Thymus (tissue), 14 donors: ENCODE measurements at places on chromosomes 6 and 20. TPM values are rescaled to one million over a fixed set of nuclear protein-coding genes. Genes with fewer than 3 reads are reported as not detected.

- DNase-seq: no peak
Observed at GRCh38 chr6:26575494-26575939, 21.2 kb upstream of the ABT1 start.

CPXM1 gene
- total RNA-seq: 11.9 TPM

DNA sequence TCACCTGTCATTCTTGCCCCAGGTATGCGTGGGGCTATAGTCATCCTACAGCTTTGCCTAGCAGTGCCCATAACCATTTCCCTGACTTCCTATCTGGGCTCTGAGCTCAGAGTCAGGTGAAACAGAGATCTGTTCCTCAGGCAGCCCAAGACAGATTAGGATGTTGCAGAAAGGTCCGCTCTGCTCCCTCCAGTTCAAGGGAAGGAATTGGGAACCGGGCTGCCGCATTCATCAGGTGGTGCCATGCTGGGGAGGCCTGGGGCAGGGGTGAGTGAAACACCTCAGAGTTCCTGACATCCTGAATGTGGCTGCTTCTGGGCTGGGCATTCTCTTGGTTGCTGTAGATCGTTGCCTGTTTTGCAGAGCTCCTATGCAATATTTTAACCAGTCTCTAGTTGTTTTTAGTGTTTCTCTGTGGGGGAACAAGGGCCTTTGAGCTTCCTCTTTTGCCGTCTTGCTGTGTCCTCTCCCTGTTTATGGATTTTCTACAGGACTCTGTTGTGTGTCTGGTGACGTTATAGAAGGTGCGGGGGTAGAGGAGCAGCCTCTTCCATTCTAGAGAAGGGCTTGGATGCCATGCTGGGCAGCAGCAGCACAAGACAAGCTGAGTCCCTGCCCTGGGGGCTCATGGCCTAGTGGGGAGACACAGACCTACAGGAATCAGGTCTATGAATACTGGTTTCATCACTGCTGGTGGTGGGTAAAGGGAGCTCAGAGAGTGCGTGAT lies 9.2 kb downstream of the ENTPD6 start:
- no peak for DNase-seq

LKAAEAR1 gene
- 0.80 TPM for total RNA-seq

DNA sequence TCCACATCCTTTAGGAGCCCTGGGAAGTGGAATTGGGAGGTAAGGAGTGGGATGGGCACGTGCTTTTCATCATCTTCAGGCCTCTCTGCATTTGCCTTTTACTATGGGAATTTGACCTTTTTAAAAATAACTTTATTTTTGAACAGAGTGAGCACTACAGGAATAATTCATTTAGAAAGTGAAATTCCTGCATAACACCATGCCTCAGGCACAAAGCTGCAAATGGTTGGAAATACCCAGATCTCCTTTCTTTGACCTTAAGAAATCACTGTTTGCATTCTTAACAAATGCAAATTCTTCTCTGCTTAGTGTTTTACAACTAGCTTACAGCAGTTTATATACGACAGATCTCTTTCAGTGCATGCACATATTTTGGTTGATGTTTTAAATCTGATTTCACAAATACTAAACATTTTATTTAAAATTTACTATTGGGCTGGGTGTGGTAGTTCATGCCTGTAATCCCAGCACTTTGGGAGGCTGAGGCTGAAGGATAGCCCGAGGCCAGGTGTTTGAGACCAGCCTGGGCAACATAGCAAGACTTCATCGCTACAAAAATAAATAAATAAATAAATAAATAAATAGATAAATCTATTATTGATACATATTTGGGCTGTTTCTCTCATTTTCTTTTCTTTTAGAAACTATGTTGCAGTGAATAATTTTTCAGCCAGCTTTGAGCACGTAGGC lies 24.5 kb downstream of the CST8 start:
- no peak for DNase-seq

GRCh38 chr6:37615564-37616340 lies 81.9 kb downstream of the MDGA1 start:
- no peak for DNase-seq

DNA sequence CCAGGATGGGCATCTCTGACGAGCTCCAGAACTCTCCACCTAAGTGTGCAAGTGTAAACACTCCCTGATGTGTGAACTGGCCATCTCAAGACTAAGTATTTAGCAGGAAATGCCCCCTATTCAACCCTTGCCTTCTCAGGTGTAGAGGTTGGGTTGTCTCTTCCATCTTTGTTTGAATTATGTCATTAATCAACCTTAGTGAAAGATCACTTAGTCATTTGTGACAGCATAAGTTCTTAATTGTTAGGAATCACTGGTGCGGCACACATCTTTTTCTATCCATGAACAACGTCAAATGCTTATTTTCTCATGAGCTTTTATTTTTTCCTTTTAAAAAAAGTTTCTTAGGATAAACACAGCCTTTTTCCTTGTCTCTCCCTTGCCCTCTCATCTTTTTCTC lies 151.6 kb downstream of the ESR1 start:
- DNase-seq: no peak

WFDC10B gene
- total RNA-seq: not detected

DNA sequence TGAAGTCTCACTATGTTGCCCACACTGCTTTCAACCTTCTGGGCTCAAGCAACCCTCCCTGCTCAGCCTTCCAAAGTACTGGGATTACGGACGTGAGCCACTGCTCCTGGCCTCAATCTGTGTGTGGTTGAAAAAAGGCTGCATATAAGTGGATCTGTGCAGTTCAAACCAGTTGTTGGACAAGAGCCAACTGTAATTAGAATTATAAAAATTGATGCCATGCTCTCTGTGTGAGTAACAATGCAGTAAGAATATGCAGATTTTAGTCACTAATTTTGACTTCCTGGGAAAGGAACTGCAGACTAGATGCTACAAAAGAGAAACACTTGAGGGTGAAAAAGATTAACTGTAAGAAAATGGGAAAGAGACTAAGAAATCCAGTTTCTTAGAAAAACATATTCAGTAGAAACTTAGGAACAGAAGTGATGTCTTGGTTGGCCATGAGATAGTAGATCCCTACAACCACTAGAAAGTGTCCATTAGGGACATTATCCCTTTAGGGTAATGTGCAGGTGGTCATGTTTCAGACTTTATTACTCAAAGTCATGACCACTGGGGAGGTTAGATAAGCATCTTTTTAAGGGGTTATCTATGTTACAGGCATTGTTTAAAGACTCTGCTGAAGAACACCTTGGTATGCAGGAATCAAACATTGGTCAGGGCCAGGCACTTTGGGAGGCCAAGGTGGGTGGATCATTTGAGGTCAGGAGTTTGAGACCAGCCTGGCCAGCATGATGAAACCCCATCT lies 26.3 kb downstream of the ITCH start:
- DNase-seq: no peak

DNA sequence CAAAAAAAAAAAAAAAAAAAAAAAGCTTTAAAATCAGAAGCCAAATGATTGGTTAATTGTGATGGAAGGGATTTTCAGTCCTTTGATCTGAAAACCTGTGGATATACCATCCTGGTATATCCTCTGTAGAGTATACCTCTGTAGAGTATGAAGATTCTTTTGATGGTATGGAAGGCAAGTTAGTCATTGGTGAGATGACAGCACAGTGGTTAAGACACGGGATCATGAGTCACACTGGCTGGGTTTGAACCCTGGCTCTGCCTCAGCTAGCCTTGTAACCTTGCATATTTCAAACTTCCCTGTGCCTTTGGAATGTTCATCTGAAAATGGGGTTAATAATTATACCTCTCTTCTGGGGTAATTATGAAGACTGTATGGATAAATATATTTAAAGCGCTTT lies 179.3 kb downstream of the CARMIL1 start:
- no peak for DNase-seq

DNA sequence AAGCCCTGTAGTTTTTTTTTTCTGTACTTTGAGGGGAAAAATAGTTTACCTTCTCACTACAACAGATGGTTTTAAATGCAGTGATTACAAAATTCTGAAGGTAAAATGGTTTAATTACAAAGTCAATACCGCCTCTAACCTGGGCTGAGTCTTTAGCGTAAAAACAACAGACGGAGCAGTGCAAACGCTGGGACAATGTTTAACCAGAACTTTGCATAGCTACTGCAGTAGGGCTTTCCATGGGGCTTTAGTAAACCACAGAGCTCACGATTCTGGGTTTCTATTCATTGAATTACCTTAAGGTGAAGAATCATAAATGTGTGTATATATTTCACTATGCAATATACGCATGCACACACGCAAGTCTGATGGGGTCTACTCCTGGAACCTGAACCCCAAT lies 77.9 kb downstream of the RFX6 start:
- no peak for DNase-seq

HLA-B gene
- 1,474 TPM for total RNA-seq

DNA sequence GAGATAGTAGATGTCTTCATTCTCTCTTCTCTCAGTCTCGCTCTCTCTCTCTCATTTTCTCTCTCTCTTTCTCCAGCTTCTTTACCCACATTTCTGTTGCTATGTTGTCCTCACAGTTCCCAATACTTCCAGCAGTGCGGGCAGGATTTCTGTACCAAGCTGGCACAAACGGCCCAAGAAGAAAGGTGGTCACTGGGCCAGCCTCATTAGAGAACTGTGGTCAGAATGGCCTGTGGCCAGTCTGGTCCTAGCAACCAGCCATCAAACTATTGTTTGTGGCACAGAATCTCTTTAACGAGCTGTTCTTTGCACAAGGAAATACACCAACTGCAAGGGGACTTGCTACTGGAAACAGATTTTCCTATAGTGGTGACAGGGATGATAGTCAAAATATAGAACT lies 81.3 kb downstream of the SEL1L2 start:
- no peak for DNase-seq

DNA sequence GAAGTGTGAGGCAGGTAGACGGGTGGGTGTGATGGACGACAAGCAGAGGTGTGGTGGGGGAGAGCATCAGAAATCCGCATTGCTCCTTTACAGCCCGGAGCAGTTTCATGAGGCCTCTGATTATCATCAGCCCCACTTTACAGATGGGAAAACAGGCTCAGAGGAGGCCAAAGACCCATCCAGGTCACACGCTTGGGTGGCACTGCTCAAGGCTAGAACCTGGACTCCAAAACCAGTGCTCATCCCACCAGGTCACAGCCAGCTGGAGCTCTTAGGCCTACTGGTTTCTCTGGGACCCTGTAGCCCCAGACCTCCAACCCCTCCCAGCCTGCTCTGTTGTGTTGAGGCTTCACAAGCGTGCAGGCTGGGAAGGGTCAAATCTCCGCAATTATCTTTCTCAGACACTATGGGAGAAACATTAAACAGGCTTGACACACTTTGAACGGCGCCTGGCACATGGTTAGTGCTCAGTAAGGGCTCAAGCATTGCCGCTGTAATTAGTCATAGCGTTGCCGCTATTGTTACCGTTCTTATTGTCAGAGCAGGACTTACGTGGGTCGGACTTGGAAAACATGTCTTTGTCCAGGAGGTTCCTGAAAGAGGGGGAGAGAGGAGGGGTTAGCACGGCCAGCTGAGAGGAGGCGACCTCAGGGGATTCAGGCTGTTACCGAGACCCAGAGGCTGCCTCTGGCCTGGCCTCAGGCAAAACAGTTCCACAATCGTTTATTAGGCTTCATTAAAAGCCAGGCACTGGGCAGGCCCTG lies 16.6 kb downstream of the CPNE5 start:
- DNase-seq: no peak

DNMT3B gene
- total RNA-seq: 2.7 TPM

GSTA2 gene
- total RNA-seq: 0.14 TPM

- no peak for DNase-seq
Observed at GRCh38 chr6:64429926-64430325, 794.3 kb downstream of the PHF3 start.

CLDN20 gene
- total RNA-seq: not detected

GRCh38 chr20:1661542-1662299 lies 4.1 kb upstream of the SIRPG start:
- DNase-seq: no peak

DAAM2 gene
- total RNA-seq: 1.1 TPM

- no peak for DNase-seq
Observed at GRCh38 chr6:93418408-93419303, 703 bp downstream of the EPHA7 start.

GRCh38 chr6:147190556-147190955 lies 13.7 kb upstream of the STXBP5 start:
- DNase-seq: no peak

DNA sequence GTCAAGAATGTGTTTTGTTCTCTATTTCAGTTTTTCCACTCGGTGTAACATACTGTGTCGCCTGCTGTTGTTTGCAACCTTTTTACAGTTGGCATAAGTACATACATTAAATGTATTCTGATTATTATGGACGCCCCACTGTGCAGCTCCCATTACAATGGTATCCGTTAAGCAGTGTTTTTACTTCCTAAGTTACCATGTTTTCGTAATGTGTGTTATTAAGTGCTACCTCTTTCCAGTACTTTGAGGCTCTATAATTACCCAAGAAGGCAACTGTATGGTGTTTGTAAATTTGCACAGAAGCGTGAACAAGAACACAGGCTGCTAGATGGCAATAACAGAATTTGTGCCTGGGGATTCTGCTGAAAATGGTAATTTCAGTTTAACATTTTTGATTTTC lies 568.0 kb upstream of the MARCKS start:
- no peak for DNase-seq

DNA sequence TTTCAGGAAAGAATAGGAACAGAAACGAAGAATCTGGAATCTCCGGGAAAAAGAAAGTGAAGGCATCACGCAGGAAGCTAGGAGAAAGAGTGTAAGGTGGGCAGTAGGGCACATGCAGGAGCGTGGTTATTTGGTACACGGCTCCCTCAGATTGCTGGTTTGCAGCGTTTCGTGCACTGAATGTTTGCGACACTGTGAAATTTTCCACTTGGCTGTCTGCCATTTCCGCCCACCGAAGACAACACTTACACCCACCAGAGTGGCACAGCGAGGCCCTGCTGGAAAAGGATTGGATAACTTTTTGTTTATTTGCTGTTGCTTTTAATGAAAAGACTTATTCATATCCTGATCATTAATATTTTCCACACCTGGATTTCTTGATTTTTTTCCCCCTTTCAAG lies 248.3 kb downstream of the GMPR start:
- no peak for DNase-seq

- no peak for DNase-seq
Observed at GRCh38 chr6:133613211-133613610, 275.7 kb upstream of the TCF21 start.

PNPLA1 gene
- 0.09 TPM for total RNA-seq

DNA sequence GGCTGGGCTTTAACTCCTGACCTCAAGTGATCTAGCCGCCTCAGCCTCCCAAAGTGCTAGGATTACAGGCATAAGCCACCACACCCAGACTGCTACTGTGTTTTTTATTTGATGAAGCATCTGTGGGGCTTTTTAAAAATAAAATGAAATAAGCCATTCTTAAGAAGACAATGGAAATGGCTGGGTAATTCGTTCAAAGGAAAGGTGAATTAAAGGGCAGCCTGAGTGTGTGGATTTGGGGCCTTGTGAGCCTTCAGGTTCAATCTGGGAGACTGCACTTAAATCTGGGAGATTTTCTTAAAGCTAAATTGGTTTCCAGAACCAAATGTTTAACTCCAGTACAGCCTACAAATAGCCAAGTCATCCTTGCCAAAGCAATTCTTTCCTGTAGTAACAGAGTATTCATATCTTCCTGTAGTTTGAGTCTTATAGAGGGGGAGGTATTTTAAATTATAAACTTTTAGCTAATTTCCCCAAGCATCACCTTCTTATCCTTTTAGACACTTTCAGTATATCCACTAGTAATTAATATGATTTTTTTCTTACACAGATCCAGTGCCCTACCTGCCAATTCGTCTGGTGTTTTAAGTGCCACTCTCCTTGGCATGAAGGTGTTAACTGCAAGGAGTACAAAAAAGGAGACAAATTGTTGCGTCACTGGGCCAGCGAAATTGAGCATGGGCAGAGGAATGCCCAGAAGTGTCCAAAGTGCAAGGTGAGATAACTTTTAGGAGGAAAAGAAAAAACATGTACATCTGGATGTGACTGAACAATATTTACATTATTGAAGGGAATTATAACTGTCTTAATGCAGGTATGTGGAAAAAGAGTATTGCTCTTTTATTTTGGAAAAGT lies 95.4 kb downstream of the RNF217 start:
- DNase-seq: no peak

- no peak for DNase-seq
Observed at GRCh38 chr6:4259391-4259790, 124.0 kb upstream of the ECI2 start.
